Fibroblast of villous mesenchyme (primary cell): ENCODE measurements at places on chromosomes 11 and 22. TPM values are rescaled to one million over a fixed set of nuclear protein-coding genes. Genes with fewer than 3 reads are reported as not detected.

CSF2RB gene
- 2.6 and 11.2 TPM in 2 replicates for total RNA-seq

HEPACAM gene
- total RNA-seq, result under 0.01 and 0.86 TPM in 2 replicates

HMGXB4 gene
- total RNA-seq, result 20.3 and 22.5 TPM in 2 replicates

SIAE gene
- 6.4 and 9.5 TPM in 2 replicates for total RNA-seq

KCTD17 gene
- total RNA-seq, result 28.9 and 34.1 TPM in 2 replicates

ANO1 gene
- total RNA-seq, result not detected in 2 replicates

OR52N4 gene
- total RNA-seq, result not detected in 2 replicates

OR51B4 gene
- 0.43 TPM in 1 of 2 replicates, not detected in the other for total RNA-seq

FKBP2 gene
- 46.7 and 47.5 TPM in 2 replicates for total RNA-seq

PIK3C2A gene
- 63.1 and 73.4 TPM in 2 replicates for total RNA-seq

UBXN1 gene
- total RNA-seq, result 52.7 and 108 TPM in 2 replicates

- no peak for DNase-seq
These were observed 75.0 kb downstream of the C11orf65 start for GRCh38 chr11:108392353-108392752.

- peak; percentile 67 for DNase-seq
These were observed 3.0 kb downstream of the PKP3 start for GRCh38 chr11:396948-397548.

- DNase-seq, result no peak
These were observed 50.7 kb downstream of the BMAL1 start for GRCh38 chr11:13328286-13328685.

- DNase-seq, result no peak
These were observed 724.2 kb downstream of the NTM start for GRCh38 chr11:132094598-132094997.

DNA sequence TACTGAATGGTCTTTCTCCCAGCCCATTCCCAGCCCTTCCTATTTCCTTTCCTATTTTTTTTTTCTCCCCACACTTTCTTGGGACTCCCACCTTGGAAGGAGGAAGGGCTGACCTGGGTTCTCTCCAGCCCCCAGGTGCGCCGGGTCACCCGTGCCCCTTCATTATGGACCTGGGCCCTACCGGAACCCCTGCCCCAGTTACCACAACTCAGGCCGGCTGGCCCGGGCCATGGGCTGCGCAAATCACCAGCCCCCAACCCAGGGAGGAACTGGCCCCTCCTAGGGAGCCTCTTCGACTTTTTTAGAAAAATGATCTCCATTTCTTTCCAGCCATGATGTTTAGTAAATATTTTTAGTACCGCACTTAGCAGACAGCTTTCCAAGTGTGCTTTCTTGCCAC is 62.2 kb downstream of the MORC2 start:
- DNase-seq, result no peak

GRCh38 chr22:17882162-17882561 is 107.9 kb upstream of the BID start:
- no peak for DNase-seq

GRCh38 chr11:47242596-47243192 is 5.9 kb downstream of the ACP2 start:
- DNase-seq, result no peak

DNA sequence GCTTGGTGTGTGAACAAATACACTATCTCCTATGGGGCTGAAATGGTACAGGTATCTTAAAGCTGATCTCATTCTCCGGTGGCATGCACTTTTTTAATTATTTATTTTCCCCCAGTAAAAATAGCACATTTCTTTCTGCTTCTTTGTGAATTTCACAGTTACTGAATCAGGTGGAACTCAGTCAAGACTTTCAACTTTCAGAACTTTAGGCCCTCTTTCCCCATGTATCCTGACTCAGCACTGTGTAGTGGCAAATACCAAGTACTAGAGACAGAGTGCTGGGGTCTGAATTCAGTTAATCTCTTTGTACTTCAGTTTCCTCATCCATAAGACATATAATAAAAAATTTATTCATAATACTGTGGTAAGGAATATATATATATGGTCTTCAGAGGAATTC is 223.9 kb downstream of the CSNK2A3 start:
- DNase-seq, result no peak

DNA sequence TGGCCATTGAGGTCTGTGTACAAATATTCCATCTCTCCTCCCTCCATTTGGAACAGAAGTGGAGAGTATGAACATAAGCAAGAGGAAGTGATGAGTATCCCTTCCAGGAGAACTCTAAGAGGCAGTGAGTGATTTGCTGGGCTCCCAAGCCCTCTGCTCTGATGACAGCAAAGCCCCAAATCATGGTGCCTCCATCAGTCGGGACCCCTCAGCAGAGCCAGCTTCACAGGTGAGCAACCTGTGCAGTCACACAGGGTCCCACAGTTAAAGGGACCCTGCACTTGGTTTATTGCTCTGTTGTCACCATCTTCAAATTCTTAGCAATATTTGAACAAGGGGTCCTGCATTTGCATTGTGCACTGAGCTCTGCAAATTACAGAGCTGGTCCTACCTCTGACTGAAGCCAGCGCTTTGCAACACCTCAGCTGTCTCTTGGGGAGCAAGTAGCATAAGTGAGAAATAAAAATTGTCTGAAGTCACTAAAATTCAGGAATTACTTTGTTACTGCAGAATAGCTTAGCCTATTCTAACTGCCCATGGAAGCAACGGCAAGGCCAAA is 466.4 kb downstream of the MN1 start:
- no peak for DNase-seq

- DNase-seq, result no peak
These were observed 11.9 kb downstream of the B3GNT6 start for GRCh38 chr11:77046060-77046501.

- DNase-seq, result peak; percentile 53
These were observed 85.7 kb downstream of the WNT11 start for GRCh38 chr11:76120513-76121101.

GRCh38 chr22:37269936-37270678 is 12.2 kb upstream of the CYTH4 start:
- no peak for DNase-seq

GRCh38 chr11:130888790-130889189 is 27.5 kb downstream of the SNX19 start:
- DNase-seq, result no peak

DNA sequence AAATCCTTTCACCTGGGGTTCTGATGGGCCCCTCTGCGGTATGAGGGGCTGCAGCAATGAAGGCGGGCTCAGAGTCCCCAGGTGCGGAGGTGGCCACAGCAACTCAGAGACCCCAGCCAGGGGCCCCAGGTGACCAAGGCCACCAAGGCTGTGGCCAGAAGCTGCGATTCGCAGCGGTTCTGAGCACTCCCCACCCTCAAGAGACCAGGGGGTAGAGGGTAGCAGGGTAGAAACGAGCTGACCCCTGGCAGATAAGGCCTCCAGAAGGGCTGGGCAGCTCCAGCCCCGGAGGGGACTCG is 948 bp downstream of the TNKS1BP1 start:
- no peak for DNase-seq

GRCh38 chr22:19886605-19887255 is 32.1 kb upstream of the GNB1L start:
- DNase-seq, result peak; percentile 87

GRCh38 chr22:44304354-44304753 is 8.4 kb downstream of the SHISAL1 start:
- peak; percentile 65 for DNase-seq

DNA sequence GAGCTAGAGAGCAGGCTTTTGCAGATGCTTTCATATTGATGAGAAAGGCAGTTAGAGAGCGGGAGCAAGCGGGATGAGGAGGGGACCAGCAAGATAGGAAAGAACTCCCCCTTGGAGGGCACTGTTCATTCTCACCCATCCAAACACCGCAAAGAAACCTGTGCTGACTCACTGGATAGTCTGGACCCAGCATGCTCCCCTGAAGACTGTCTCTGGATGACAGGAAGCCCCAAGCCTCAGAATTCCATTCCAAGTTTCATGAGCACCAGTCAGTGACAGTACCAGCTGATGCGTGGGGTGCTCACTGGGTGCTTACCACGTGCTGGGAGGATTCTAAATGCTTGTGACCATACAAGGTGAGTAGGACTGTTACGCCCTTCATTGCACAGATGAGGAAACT is 34.2 kb downstream of the MICAL3 start:
- DNase-seq, result no peak

- no peak for DNase-seq
These were observed 59.1 kb upstream of the FGF3 start for GRCh38 chr11:69878144-69878883.

DNA sequence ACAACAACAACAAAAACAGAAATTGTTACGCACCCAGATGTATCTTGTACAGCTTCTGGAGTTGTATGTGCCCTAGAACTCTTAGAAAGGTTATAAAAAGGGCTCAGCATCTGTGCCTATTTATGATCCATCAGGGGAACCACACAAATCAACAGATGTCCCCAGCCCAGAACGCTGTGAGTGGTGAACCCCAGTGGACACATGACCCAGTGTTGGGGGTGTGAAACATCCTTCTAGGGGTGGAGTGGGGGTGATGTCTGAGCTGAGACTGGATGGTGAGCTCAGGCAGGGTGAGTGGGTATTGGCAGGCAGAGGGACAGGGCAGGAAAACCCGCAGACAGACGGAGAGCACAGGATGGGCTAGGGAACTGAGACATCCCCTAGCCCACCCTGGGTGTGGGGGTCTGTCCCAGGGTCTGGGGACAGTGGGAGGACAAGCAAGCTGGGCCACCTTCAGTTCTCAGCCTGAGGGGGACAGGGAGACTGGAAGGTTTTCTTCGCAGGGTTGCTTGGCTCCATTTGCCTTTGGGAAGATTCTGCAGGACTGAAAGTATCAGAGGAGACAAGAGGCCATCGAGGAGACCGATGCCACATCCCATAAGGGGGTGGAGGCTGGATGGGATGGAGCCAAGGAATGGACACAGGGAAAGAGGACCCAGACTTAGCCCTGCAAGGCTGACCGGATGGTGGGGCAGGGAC is 5.8 kb upstream of the EMID1 start:
- DNase-seq, result no peak

DNA sequence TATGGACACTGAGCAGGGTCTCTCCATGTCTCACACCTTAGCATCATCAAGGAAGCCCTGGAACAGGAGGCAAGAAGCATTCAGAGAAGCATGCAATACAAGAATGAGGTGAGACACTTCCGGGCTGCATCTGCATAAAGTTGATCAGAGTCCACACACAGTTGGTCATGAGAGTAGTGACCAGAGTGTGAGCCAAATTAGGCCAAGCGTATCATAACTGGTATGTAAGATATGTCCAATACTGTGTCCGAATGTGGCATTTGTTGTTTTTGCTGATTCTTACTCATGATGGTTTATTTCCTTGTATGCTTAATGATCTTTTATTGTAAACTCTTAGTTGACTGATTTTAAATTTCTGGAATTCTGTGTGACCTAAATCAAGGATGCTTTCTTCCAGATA is 315.7 kb downstream of the INSC start:
- DNase-seq, result no peak

DNA sequence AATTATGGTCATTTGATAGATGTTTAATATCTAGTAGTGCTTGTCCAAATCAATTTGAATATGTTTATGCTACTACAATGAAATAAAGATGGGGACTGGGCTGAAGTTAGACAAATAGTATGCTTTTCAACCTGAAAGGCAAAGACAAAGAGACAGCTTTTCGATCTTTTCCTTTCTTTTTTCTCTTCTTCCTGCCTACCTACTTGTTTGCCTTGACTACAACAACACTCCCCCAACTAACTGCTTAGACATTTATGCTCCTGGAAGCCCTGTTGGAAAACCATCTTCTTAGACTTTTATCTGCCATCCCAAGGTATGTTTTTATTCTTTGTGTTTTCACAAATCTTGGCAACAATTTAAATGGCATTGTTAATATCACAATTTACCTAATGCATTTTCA is 374.4 kb upstream of the DDI1 start:
- no peak for DNase-seq

GRCh38 chr11:132064987-132065620 is 694.7 kb downstream of the NTM start:
- peak; percentile 92 for DNase-seq

DNA sequence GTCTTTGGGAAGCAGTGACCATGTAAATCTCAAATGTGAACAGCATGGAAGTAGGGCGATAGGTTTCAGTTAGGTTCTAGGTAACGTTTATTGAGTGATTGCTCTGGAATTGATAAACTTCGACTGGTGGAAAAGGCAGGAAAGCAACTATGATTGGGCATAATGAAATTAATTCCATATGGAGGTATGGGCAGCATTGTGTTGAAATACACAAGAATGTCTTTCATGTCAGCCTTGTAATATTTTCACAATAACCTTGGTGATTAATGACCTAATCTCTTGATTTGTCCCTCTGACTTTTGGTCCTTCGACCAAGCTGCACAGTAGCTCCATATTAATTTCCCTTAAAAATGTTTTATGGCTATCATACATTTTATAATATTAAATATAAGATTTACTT is 2.8 kb downstream of the CEP57 start:
- no peak for DNase-seq
